ENCODE measurements at places on chromosomes 5 and 9.

GRCh38 chr9:127078336-127078735 lies 44.1 kb downstream of the ANGPTL2 start:
- DNase-seq = no peak

DNA sequence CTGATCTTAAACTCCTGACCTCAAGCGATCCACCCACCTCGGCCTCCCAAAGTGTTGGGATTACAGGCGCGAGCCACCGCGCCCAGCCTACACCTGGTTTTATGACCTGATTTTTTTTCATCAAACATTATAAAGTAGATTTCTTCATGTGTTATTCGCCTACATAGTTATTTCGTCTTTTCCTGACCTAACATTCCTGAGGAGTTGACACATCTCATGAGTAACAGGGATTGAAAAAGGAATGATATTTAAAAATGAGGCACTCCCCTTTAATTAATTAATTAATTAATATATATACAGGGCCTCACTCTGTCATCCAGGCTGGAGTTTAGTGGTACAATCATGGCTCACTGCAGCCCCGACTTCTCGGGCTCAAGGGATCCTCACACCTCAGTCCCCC lies 20.2 kb upstream of the MTMR12 start:
- DNase-seq = no peak

GRCh38 chr5:1216211-1216917 lies 8.8 kb upstream of the SLC6A18 start:
- no peak for DNase-seq

DNA sequence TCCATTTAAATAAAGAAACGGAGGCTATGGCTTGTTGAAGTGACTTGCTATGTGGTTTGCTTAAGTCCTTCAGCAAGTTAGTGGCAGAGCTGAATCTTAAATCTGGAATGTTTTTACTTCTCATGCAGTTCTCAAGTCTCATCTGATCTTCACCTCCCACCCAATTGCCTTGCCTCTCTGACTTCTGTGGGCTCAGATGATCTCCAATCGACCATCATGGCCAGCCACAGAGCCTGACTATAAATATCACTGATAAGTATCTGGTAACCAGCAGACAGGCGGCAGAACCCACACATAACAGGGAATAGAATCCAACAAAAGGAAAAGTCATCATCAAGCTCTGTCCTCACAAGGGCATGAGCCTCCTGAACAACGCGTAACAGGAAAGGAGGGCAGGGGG lies 149.9 kb downstream of the FAM114A2 start:
- no peak for DNase-seq

DNA sequence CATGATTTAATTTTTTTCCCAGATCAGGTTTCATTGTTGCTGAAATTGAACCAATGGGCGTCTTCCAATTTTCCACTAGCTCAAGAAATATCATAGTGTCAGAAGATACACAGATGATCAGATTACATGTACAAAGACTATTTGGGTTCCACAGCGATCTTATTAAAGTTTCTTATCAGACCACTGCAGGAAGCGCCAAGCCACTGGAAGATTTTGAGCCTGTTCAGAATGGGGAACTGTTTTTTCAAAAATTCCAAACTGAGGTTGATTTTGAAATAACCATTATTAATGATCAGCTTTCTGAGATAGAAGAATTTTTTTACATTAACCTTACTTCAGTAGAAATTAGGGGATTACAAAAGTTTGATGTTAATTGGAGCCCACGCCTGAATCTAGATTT lies 251.6 kb downstream of the ADGRV1 start:
- DNase-seq = no peak

GRCh38 chr5:127518319-127518621 lies 830 bp downstream of the PRRC1 start:
- DNase-seq = no peak

DNA sequence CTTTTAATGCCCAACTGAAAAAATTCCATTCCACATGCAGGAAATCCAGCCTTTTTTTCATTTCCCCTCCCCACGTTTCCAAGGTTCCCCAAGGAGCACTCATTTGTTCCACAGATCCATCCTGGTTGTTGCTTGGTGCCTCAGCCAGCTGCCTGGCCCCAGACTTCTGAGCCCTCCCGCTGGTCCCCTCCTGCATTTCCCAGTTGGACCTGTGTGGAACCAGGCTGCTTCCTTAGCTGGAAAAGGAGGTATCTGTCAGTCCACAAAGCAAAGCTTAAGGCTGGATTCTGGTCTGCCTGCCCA lies 44.8 kb downstream of the ANGPTL2 start:
- DNase-seq = no peak

- no peak for DNase-seq
Measured at GRCh38 chr9:18447131-18447530, 26.8 kb upstream of the ADAMTSL1 start.

GRCh38 chr9:87771316-87772006 lies 45.5 kb downstream of the CTSL start:
- no peak for DNase-seq

GRCh38 chr5:139822553-139823425 lies 27.2 kb downstream of the PSD2 start:
- DNase-seq = no peak

GRCh38 chr9:91066856-91067255 lies 265.2 kb downstream of the SYK start:
- no peak for DNase-seq

DNA sequence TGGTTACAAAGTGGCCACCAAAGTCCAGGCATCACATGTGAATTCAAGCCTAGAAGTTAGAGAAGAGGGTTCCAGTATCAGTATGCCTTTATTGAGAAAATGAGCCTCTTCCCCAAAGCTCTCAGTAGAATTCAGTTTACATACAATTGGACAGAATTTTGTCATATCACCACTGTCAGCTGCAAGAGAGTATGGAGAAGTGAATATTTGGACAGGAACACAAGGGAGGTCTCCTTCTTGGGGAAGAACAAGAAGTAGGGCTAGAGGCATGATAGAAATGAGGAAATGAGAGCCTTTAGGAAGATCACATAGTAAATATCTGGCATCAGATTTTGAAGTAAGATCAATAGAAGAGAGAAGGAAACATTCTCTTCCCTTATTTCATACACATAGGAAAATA lies 27.8 kb upstream of the VLDLR start:
- no peak for DNase-seq

- no peak for DNase-seq
Measured at GRCh38 chr5:34034534-34035327, 8.3 kb downstream of the C1QTNF3 start.

DNA sequence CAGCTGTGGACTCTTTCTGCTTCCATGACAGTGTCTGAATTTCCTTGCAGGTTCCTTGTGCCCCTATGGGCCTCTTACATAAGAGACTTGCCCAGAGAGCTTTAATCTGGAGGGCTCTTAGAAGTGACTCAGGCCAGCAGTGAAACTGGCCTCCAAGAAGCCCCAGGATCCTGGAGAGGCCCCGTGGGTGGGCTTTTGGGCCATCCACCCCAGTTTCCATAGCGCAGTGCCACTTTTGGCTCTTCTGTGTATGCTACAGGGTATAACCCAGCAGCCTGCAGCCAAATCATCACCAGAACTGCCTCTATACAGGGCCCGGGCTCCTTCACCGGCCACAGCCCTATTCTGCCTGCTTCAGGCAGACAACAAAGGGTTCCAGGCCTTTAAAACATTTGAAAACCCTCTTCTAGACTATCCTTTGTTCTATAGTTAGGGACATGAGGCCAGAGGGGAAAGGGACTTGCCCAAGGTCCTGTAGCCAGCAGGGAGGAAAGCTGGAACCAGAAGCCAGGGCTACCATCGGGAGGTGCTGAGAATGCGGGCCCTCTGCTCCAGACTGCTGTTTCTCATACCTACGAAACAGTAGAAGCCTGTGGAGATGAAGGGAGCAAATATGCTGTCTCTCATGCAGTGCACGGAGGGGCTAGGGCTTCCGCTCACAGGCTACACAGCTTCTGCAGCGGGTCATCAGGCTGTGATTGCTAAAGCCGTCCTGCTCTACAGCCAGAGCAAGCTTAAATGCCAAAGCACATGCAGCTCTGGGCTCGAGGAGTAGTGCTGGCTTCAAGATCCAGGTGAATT lies 18.0 kb downstream of the SH3PXD2B start:
- no peak for DNase-seq

DNA sequence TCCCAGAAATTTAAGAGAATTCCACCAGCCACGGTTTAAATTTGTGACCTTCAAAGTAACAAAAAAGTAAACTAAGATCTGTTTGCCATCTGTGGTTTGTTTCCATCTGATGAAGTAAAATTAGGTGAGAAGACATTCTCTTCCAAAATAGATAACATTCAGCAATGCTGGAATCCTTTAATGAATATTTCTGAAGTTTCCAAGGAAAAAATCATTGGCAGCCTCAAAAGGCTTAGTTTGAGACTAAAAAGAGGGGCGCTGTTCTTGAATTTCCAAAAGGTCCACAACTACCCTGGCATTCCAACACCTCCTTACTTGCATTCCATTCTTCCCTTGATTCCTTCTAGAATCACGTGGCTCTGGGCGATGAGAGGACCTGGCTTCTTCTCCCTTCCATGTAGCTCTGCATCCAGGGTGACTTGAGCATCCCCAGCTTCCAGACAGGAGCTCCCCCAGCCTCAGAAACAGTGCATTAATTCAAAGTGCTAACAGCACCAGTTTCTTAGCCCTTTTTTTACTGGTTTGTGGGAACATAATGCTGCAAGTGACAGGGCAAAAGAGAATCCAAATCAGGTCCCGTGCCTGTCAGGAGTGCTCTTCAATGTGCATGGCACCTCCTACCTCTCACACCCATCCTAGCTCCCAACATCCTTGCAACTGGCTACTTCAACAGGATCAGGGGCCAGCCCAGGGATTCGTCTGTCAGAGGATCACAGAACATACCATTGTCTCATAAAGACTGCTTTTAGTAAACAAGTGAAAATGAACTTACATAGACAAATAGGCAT lies 191.5 kb upstream of the S1PR3 start:
- no peak for DNase-seq

DNA sequence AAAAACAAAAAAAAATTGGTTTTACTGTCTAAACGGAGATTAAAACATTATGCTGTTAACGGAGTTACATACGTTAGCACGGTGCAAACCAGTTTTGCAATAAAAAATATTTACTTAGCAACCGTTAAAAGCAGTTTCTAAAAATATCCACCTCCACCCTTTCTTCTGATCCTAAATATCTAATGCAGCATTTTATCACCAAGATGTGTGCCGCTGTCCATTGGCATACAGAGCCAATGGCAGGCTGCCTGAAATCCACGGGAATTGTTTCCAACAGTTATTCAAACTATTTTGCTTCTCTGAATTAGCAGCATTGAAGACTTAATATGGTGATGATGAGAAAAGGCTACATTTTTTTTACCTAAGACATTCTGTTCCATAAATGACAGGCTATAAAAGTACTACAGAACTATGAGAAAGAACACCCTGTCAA lies 61.6 kb downstream of the CSNK1A1 start:
- DNase-seq = no peak

DNA sequence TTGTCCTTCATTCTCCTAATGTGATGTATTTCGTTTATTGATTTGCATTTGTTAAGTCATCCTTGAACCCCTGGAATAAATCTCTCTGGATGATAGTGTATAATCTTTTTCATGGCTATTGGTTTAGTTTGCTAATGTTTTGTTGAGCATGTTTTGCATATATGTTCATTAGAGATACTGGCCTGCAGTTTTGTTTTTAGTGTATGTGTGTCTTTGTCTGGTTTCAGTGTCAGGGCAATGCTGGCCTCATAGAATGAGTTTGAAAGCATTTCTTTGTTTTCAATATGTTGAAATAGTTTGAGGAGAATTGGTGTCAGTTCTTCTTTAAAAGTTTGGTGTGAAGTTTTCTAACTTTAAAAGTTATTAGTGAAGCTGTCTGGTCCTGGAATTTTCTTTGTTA lies 149.6 kb upstream of the ATP10B start:
- no peak for DNase-seq

- no peak for DNase-seq
Measured at GRCh38 chr9:37262410-37262809, 142.0 kb downstream of the ZCCHC7 start.

DNA sequence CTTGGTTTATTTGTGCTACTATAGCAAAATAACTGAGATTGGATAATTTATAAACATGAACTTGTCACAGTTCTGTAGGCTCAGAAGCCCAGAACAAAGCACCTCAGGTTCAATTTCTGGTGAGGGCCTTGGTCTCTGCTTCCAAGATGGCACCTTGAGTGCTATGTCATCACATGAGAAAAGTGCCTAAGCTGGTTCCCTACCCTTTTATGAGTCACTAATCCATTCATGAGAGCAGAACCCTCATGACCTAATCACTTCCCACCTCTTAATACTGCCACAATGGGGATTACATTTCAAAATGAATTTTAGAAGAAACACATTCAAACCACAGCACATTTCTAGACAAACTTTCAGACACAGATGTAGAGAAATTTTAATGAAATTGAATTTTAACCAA lies 98.2 kb upstream of the PRSS3 start:
- DNase-seq = no peak

DNA sequence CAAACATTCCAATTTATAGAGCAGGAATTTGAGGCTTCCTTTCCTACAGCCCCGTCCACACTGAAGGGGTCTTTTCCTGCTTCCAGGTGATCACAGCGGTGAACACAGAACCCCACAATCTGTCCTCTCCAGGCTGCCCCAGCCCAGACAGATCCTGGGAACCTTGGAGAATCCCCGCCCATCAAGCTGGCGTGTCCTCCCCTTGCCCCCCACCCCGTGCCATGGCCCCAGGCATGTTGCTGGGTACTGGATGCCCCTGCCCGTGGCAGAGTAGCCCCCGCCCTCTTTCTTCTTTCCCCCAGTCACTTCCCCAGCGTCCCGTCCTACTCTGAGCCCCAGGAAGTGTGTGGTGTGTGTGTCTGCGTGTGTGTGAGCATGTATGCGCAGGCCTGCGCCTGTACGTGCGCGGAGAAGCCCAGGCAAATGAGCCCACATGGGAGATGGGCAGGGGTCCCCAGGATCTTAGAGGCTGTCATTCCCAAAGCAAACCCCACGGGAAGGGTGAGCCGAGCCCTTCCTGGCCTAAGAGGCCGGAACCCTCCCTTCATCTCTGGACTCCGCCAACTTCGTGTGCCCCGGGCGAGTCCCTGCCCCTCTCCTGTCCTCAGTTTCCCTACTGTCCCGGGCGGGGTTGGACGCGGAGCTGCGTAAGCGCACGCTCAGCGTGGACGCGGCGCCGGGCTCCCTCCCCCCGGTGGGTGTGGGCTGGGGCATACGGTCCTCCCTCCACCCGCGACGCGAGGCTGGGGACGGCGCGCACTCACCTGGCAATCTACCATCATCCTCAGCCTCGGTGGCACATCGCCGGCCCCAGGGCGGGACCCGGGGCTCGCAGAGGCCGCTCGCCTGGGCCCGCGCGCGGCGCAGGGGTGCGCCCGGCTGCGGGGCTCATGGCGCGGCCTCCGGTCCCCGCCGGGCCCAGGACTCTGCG lies 15.2 kb downstream of the GBGT1 start:
- DNase-seq = peak; percentile 35

GRCh38 chr9:110623462-110624025 lies 44.0 kb upstream of the SVEP1 start:
- no peak for DNase-seq

GRCh38 chr5:154544646-154545045 lies 66.6 kb upstream of the HAND1 start:
- no peak for DNase-seq

DNA sequence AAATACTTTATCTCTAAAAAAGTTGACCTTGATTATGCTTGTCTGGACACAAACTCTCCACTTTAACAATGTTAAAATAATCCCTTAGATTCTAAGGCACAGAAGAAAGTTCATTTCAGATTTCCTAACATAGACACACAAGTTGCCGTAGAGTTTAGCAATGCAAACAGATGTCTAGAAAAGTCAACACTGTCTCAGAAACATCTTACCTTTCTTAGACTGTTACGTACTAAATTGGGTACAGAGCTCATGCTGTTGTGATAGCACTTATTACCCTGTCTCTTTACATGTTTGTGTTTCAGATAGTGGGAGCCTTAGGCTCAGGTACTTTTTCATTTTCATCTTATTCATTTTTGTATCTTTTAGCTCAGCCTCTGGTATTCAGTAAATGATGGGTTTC lies 52.0 kb downstream of the C5 start:
- no peak for DNase-seq
